ENCODE measurements at places on chromosomes 11 and 22. TPM values are rescaled to one million over a fixed set of nuclear protein-coding genes. Genes with fewer than 3 reads are reported as not detected.

The OR8G5 gene
- total RNA-seq = 3.0 TPM

DNA sequence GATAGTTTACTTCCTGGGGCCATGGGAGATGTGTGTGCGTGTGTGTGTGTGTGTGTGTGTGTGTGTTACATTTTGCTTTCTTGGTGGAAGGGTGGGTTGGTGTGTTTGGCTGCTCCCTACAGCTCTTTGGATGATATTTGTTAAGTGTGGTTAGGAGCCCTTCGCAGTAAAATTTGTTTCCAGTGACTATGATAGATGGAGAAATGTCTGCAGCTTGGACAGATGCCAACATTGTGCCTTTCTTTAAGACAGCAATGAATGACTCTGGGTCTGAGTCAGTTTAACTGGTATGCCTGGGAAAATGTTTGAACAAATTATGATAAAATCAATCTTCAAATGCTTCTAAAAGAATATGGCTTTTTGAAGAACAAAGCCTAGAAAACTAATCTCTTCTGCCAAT lies 102.7 kb upstream of the TRPC6 start:
- no peaks in the 10 kb centered on the region for H3K36me3 ChIP-seq
- H3K4me3 ChIP-seq = no peak overlapping the region
- no peak overlapping the region for H3K27ac ChIP-seq
- DNase-seq = peak; percentile 10
- no peaks in the 10 kb centered on the region for H3K4me1 ChIP-seq

DNA sequence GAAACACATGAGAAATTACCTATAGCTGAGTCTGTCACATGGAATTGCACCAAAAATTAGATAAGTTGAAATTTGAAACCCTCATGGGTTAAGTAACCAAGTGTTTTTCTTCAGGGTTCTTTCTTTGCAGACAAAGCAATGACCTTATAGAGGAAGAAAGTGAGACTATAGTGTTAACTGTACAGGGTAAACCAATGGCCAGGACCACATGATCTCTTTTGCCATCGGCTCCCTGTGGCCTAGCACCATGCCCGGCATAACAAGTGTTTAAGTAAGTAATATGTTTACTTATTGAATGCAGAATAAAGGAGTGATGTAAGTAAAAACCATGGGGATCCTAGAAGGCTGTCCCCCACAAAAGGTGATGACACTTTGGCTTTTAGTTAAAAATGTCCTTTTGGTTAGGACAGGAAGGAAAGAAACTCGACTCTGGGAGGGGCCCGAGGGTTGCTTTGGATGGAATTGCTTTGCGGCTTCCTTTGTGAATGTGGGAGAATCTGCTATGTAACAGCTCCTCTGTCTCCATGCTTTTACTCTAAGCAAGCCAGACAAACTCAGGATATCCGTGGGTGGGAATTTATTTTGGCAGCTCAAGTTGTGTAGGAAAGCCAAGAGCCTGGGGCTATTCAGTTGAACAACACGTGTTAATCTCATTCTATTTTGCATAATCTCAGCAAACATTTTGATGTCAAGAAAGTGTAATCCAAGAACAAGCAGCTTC lies 454.7 kb downstream of the INSC start:
- no peaks in the 10 kb centered on the region for H3K27me3 ChIP-seq
- no peak for DNase-seq
- no peak overlapping the region for H3K4me3 ChIP-seq
- H3K36me3 ChIP-seq = no peaks in the 10 kb centered on the region
- no peaks in the 10 kb centered on the region for H3K4me1 ChIP-seq

- no peaks in the 10 kb centered on the region for H3K36me3 ChIP-seq
- no peaks in the 10 kb centered on the region for H3K27me3 ChIP-seq
- no peaks in the 10 kb centered on the region for H3K4me1 ChIP-seq
Observed at GRCh38 chr22:28607795-28608194, 71.8 kb downstream of the TTC28 start.
